ENCODE measurements at places on chromosomes 7 and 10.

GRCh38 chr7:103343758-103344452 lies 662 bp downstream of the DNAJC2 start:
- DNase-seq: peak; percentile 41

- no peak for DNase-seq
Measured at GRCh38 chr10:6586501-6586900, 6.4 kb upstream of the PRKCQ start.

DNA sequence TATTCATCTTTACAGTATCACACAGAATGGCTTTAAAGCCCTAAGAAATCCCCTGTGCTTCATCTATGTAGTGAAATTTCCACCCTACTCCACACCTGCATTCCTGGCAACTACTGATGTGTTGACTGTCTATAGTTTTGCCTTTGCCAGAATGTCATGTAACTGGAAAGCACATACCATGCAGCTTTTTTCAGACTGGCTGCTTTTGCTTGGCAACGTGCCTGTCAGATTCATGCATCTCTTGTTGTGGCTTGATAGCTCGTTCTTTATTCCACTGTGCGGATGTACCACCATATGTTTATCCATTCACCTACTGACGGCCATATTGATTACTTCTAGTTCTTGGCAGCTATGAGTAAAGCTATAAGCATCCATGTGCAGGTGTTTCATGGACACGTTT lies 30.6 kb downstream of the RBM17 start:
- no peak for DNase-seq

DNA sequence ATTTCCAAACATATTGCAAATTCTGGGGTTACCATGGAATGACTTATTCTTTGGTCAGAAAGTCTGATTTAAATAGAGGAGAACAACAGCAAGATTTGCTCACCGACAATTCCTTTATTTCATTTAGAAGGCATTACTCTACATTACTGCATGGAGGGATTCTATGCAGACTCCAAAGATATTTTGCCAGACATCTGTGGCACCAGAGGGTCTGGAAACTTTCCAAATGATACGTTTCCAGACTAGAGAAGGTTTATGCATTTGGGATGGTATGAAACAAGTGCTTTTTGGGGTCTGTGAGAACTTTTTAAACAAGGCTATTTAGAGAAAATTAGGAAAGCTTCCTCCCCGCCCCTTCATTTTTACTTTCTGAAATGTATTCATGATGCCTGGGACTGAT lies 125.3 kb downstream of the SAMD9 start:
- no peak for DNase-seq

DNA sequence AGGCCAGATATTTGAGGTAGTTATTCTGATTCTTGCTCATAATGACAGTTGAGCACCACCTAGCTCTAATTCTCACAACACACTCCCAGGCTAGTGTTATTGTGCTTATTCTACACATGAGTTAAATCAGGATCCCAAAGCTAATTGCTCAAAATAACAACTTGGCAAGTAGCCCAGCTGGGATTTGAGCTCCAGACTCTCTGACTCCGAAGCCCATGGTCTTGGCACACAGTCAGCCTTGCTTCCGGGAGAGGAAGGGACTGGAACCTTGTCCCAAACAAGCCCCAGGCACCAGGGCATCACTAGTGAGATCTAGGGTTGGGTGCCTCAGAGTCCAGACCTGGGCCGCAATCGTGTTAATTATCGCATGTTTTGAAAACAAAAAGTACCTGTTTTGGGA lies 101.4 kb downstream of the GPAM start:
- DNase-seq: no peak

- DNase-seq: no peak
Measured at GRCh38 chr10:104077663-104078151, 8.0 kb downstream of the COL17A1 start.

GRCh38 chr10:69061305-69062161 lies 26.4 kb upstream of the SRGN start:
- DNase-seq: no peak

- no peak for DNase-seq
Measured at GRCh38 chr10:102613785-102614184, 30.5 kb upstream of the TRIM8 start.

GRCh38 chr7:50448823-50449222 lies 1.3 kb downstream of the FIGNL1 start:
- no peak for DNase-seq

Data from hematopoietic multipotent progenitor cell treated with erythropoietin and hydrocortisone succinate and interleukin-3 and kit ligand, for 17 days (in vitro differentiated cells).